ENCODE measurements at places on chromosomes 1 and 21. TPM values are rescaled to one million over a fixed set of nuclear protein-coding genes. Genes with fewer than 3 reads are reported as not detected.
A peak's percentile ranks its signal among the peaks of the same experiment; 100 is the strongest.

TDRD5 gene
- not detected for total RNA-seq

DCST1 gene
- total RNA-seq, result not detected

UTP25 gene
- 9.1 TPM for total RNA-seq

SPOCD1 gene
- total RNA-seq, result 36.0 TPM

IL22RA1 gene
- not detected for total RNA-seq

TMEM240 gene
- total RNA-seq, result 4.8 TPM

TTC3 gene
- total RNA-seq, result 153 TPM

GRCh38 chr21:34580181-34580700 lies 34.7 kb downstream of the RCAN1 start:
- peaks cover 62% of the 10 kb centered on the region for H3K4me1 ChIP-seq
- H3K27ac ChIP-seq, result peak overlapping the region; percentile 70
- H3K4me3 ChIP-seq, result no peak overlapping the region
- peaks cover 4% of the 10 kb centered on the region for H3K36me3 ChIP-seq
- no peak for DNase-seq

GRCh38 chr1:53482441-53483153 lies 23.4 kb downstream of the DMRTB1 start:
- H3K36me3 ChIP-seq, result no peaks in the 10 kb centered on the region
- H3K27ac ChIP-seq, result no peak overlapping the region
- H3K4me3 ChIP-seq, result no peak overlapping the region

DNA sequence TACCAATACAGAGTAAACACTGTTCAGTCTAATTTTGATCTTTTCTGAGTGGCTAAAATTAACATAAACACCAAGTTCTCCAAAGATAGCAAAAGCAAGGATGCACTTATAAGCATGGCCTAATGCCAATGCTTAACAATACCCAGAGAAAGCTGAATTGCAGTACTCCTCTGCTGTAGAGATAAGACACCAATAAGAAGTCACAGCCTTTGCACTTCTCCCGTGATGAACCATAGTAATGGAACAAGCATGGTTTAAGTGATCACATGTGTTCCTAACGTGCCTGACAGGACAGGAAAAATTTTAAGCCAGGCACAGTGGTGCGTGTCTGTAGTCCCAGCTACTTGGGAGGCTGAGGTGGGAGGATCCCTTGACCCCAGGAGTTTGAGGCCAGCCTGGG lies 5.6 kb downstream of the PRDX1 start:
- DNase-seq, result no peak
- peak overlapping the region; percentile 45 for H3K4me3 ChIP-seq
- H3K27ac ChIP-seq, result peak overlapping the region; percentile 94
- peaks cover 11% of the 10 kb centered on the region for H3K27me3 ChIP-seq
- peaks cover 65% of the 10 kb centered on the region for H3K36me3 ChIP-seq

GRCh38 chr1:57058652-57059501 lies 93.1 kb upstream of the C8B start:
- H3K27ac ChIP-seq, result no peak overlapping the region
- no peaks in the 10 kb centered on the region for H3K27me3 ChIP-seq
- H3K36me3 ChIP-seq, result no peaks in the 10 kb centered on the region
- no peak overlapping the region for H3K4me3 ChIP-seq
- no peak for DNase-seq

DNA sequence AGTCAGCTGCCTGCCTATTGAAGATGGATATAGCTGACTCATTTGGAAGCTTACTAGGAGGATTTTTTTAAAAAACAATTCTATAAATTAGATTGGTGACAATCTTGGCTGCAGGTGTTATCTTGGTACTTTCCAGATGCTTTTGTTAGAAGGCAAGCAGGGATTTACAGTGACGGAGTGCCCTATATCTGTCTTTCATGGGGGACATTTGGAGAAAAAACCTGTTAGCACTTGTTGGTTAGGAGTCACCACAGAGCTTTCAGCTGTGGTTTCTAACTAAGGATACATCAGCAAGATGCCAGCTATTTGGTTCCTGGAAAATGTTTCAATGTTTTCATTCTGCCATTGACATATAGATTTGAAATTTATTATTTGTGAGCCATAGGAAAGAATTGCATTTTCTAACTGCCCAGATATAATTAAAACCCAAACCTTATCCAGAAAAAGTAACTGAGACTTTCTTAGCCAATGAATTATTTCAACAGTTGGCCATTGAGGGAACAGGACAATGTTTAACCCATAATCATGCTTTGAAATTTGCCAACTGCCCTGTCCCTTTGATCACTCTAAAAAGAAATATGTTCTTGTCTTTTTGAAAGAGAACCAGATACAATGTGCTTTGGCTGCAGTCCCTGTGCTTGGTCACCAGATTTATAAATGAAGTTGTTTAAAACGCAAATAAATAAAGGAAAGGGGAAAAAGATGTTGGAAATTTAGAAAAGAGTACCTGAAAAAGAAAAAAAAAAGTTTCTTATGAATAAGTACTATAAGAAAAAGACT lies 761.0 kb upstream of the CXADR start:
- H3K4me1 ChIP-seq, result no peaks in the 10 kb centered on the region
- no peak overlapping the region for H3K27ac ChIP-seq
- DNase-seq, result no peak
- no peak overlapping the region for H3K4me3 ChIP-seq
- no peaks in the 10 kb centered on the region for H3K36me3 ChIP-seq

GRCh38 chr1:221457685-221458446 lies 284.0 kb downstream of the DUSP10 start:
- H3K4me1 ChIP-seq, result peaks cover 58% of the 10 kb centered on the region
- peak overlapping the region; percentile 99 for H3K27ac ChIP-seq
- peak overlapping the region; percentile 72 for H3K4me3 ChIP-seq
- no peaks in the 10 kb centered on the region for H3K27me3 ChIP-seq
- peaks cover 6% of the 10 kb centered on the region for H3K36me3 ChIP-seq
- DNase-seq, result peak; percentile 39

DNA sequence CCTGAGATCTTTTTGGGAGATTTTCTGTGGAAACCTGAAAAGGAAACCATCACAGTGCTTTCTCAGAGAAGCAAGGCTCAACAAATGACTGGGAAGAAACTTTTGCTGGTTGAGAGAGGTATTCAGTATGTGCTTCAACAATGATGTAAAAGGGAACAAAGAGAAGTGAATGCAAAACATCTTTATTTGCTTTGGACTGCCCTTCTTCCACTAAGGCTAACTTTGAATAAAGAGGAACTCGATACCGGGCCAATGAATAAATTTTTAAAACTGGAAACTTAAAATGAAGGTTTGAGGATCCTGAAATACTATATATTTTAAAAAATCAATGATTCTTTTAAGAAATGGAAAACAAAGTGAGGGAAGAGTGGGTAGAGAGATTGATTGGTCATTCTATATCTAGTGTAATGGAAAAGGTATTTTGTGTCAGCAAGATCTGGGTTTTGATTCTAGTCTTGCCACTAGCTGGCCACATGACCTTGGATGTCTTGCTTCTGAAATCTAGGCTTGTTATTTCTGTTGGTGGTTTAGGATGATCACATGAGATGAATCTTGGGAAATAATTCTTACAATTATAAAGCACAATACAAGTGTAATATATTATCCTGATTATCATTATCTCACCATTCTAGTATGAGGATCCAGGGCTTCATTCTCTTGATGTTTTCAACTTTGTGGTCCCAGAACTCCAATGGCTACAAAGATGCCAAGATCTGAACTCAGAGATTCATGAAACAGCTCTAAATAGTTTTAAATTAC lies 34.6 kb upstream of the APOBEC4 start:
- no peak overlapping the region for H3K27ac ChIP-seq
- H3K4me3 ChIP-seq, result no peak overlapping the region
- H3K27me3 ChIP-seq, result no peaks in the 10 kb centered on the region
- H3K36me3 ChIP-seq, result no peaks in the 10 kb centered on the region
- H3K4me1 ChIP-seq, result peaks cover 18% of the 10 kb centered on the region
- no peak for DNase-seq

DNA sequence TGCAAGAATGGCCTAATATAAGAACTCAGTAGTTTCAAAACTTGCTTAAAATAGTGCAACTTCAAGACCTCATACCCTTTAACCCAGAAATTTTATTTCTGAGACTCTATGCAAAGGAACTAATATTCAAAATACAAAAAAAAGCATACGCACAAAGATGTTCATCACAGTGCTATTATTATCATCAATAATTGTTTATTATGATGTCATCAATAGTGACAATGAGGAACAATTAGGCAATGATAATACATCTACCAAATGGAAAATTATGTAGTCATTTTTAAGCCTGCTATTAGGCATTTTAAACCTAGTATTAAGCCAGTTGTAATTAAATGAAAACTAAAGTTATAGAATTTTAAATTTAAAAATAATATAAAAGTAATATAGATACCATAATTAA lies 3.3 kb downstream of the TTLL7 start:
- H3K27ac ChIP-seq, result no peak overlapping the region
- peaks cover 31% of the 10 kb centered on the region for H3K4me1 ChIP-seq
- H3K4me3 ChIP-seq, result no peak overlapping the region
- no peaks in the 10 kb centered on the region for H3K36me3 ChIP-seq
- H3K27me3 ChIP-seq, result no peaks in the 10 kb centered on the region
- no peak for DNase-seq

DNA sequence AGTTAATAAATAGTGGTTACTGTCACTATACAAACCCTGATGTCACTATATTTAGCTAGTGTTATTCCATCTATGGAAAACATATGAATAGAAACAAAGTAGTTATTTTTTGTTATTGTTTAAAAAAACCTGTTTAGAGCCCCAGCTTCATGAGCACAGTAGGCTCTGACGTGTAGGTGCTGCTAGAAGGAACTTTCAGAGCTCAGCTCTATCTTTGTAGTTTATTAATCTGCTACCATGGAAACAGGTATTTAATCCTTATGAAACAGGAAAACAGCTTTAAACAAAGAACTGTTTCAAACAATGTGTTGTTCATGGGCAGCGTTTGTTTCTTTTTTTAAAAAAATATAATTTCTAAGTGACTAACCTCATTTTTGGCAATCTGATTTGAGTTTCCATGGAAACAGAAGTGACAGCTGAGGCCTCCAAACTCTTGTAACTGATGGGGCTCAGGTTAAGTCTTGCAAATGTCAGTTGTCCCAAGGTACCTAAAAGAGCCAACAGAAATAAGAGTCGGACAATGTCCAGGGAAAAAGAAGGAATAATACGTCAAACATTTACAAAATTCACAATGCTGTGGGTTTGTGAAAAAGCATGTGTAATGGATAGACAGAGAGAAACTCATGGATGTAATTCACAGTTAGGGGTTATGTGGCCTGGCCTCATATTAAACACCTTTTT lies 162.0 kb upstream of the C21orf91 start:
- no peaks in the 10 kb centered on the region for H3K36me3 ChIP-seq
- DNase-seq, result no peak
- no peaks in the 10 kb centered on the region for H3K4me1 ChIP-seq
- no peaks in the 10 kb centered on the region for H3K27me3 ChIP-seq

DNA sequence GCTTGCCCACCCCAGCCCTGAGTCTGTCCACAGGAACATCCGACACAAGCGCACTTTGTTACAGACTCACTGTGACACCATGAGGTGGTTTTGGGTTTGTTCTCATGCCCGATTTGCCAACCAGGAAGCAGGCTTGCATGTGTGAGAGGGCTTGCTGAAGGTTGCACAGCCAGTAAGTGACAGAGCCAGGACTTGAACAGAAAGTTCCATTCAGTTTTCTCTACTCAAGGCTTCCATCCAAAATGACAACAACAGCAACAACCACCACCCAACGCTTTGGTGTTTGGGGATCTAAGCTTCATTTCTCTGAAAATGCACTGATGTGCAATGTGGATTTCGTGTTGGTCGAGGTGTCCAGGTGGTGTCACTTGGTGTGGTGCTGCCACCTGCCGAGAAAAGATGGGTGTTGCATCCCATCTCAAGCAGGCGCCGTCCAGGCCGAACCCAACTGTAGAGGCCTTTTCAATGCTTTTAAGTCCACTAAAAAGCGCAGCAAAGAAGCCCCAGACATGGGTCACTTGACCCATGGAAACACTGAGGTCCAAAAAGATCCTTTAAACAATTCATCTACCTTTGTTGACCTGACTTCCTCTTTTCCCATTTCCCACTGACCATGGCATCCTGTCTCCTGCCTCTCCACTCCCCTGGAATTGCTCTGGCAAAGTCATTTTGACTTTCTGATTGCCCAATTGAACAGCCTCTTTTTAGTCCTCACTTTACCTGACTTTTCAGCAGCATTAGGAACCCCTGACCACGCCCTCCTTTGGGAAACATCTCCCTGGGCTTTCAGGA lies 12.2 kb downstream of the CITED4 start:
- H3K4me3 ChIP-seq, result no peak overlapping the region
- peaks cover 23% of the 10 kb centered on the region for H3K4me1 ChIP-seq
- peaks cover 5% of the 10 kb centered on the region for H3K27me3 ChIP-seq
- no peaks in the 10 kb centered on the region for H3K36me3 ChIP-seq

DNA sequence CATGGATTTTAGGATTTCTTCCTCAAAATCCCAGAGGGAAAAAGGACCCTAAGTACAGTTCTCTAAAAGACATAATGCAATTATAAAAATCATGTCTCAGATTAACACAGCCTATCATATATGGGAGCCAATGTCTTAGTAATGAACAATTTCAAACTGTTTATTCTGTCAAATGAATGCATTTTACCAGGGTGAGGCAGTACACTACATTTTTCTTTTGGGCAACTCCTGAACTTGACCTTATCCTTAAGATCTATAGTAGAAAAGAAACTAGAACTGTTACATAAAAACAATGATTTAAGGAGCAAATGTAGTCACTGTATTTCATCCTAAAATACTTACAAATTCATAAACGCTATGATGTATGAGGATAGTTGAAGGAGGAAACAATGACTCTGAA lies 226.3 kb upstream of the B3GALT2 start:
- no peak overlapping the region for H3K4me3 ChIP-seq
- no peak overlapping the region for H3K27ac ChIP-seq
- H3K27me3 ChIP-seq, result no peaks in the 10 kb centered on the region

DNA sequence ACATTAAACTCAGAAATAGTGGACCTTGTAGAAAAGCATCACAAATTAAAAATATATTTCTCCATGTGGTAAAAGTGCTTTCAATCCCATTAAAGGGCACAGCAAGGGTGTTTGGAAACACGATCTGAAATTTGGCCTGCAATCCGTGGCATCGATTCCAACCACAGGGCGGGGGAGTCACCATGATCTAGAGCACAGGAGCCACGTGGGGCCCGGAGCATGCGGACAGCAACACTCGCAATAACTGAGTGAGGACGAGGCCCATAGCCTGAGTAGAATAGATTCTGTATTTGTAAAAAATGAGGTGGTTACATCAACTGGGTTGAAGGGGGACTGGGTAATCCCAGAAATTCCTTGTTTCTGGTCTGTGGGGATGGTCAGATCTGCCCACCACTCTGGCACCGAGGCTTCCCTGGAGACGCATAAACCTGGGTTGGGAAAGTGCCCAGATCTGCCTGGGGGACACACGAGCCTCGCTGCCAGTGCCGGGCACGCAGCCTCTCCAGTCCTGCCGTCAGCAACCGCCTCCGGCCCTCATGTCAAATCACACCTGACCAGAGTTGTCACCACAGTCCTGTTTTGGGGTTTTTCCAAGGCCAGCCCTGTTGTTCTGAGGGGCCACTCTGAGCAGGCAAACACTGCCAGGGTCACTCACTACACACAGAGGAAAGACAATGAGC lies 104.3 kb downstream of the PGBD5 start:
- no peaks in the 10 kb centered on the region for H3K36me3 ChIP-seq
- no peak for DNase-seq
- no peaks in the 10 kb centered on the region for H3K4me1 ChIP-seq
- peaks cover 11% of the 10 kb centered on the region for H3K27me3 ChIP-seq
- H3K4me3 ChIP-seq, result no peak overlapping the region
- no peak overlapping the region for H3K27ac ChIP-seq

Data from HFFc6 (cell line).